ENCODE measurements at places on chromosomes 6 and 20.

DNA sequence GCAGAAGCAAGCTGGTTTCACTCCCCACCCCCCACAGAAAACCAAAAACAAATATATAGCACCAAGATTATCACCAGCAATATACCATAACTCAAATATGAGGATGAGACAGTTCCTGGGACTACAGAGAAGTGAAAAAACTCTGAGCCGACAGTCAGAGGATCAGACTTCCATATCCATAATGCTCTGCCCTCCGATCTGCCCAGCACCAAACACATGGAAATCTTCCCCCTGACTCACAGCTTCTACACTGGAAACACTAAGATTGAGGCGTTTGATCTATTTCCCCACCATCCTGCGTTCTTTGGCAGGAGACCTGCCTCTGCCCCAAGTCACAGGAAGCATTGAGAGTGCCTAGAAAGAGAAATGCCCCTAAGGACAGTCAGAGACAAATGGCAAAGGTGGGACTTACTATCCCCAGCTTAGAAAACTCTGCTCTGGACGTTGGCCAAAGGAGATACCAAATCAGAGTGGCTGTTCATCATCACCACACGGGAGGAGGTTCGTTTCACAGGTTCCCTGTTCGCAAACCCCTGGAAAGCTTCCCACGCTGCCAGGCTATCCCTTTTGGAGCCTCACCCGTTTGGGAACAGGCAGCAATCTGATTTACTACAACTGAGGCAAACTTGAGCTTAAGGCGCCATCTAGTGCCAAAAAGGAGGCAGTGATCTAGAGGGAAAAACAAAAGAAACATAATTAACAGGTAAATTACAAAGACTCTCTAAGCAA is 48.7 kb upstream of the SRSF6 start:
- H3K4me1 ChIP-seq = no peaks in the 10 kb centered on the region
- no peak for DNase-seq

- no peaks in the 10 kb centered on the region for H3K4me1 ChIP-seq
- DNase-seq = no peak
These were observed 40.9 kb downstream of the SLC24A3 start for GRCh38 chr20:19253316-19253715.

GRCh38 chr20:44716309-44717106 is 1.3 kb downstream of the CCN5 start:
- H3K4me1 ChIP-seq = no peaks in the 10 kb centered on the region
- no peaks in the 10 kb centered on the region for H3K36me3 ChIP-seq
- no peak overlapping the region for H3K27ac ChIP-seq
- H3K27me3 ChIP-seq = peaks cover 7% of the 10 kb centered on the region
- no peak for DNase-seq
- H3K4me3 ChIP-seq = no peak overlapping the region

GRCh38 chr6:29552512-29553051 is 7.0 kb downstream of the UBD start:
- DNase-seq = peak; percentile 68
- peaks cover 70% of the 10 kb centered on the region for H3K27me3 ChIP-seq
- H3K36me3 ChIP-seq = no peaks in the 10 kb centered on the region
- H3K4me3 ChIP-seq = peak overlapping the region; percentile 86
- peaks cover 4% of the 10 kb centered on the region for H3K4me1 ChIP-seq

- H3K4me1 ChIP-seq = peaks cover 10% of the 10 kb centered on the region
- H3K4me3 ChIP-seq = peak overlapping the region; percentile 2
- no peak overlapping the region for H3K27ac ChIP-seq
These were observed 50.2 kb upstream of the HINT3 start for GRCh38 chr6:125906158-125906998.

GRCh38 chr6:34656378-34657036 is 40.1 kb downstream of the ILRUN start:
- peaks cover 24% of the 10 kb centered on the region for H3K4me1 ChIP-seq
- H3K36me3 ChIP-seq = no peaks in the 10 kb centered on the region
- H3K27ac ChIP-seq = peak overlapping the region; percentile 86
- H3K4me3 ChIP-seq = peak overlapping the region; percentile 25

DNA sequence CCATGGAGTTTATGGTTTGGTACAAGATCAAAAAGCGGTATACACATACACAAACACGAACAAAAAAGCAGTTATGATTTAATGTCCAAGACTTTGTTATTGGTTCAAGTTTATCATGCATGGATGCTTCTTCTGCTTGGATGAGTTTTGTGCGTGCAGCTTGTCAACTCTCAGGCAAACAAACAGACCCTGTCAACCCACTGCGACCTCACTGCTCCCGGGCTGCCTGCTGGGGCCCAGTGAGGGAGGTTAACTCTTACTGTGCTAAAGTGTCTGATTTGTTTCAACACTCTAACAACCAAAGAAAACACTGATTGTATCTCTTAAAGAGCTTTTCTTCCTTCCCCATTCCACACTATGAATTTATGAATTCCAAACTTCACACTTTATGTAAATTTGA is 26.8 kb upstream of the DDR1 start:
- peaks cover 6% of the 10 kb centered on the region for H3K4me1 ChIP-seq
- H3K27me3 ChIP-seq = peaks cover 7% of the 10 kb centered on the region
- H3K27ac ChIP-seq = no peak overlapping the region
- no peak for DNase-seq
- no peak overlapping the region for H3K4me3 ChIP-seq

DNA sequence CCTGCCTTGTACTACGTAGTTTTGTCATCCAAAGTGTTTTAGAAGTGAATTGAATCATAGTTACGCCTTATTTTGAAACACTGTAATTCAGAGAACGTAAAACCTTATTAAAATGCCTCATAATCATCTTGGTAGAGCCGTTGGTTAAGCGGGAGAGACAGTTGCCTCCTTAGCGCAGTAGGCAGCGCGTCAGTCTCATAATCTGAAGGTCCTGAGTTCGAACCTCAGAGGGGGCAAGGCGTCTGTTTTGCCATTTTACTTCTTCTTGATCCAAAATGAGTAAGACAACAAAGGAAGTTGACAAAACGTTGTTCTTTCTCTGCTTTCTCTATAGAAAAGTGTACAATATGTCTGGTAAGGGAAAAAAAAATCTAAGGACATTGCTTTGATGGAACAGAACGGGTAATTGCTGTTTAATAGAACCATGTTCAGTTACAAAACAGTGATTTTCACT is 20.7 kb upstream of the TRIM27 start:
- H3K27me3 ChIP-seq = no peaks in the 10 kb centered on the region
- peak; percentile 61 for DNase-seq
- H3K4me1 ChIP-seq = peaks cover 30% of the 10 kb centered on the region

Measured in naive B cell (primary cell).